Stimulated activated CD8-positive, alpha-beta memory T cell treated with anti-CD3 and anti-CD28 coated beads, Interleukin-15, amount 100 ng/mL, for 24 hours (primary cell): ENCODE measurements at places on chromosomes 12 and 14.

DNA sequence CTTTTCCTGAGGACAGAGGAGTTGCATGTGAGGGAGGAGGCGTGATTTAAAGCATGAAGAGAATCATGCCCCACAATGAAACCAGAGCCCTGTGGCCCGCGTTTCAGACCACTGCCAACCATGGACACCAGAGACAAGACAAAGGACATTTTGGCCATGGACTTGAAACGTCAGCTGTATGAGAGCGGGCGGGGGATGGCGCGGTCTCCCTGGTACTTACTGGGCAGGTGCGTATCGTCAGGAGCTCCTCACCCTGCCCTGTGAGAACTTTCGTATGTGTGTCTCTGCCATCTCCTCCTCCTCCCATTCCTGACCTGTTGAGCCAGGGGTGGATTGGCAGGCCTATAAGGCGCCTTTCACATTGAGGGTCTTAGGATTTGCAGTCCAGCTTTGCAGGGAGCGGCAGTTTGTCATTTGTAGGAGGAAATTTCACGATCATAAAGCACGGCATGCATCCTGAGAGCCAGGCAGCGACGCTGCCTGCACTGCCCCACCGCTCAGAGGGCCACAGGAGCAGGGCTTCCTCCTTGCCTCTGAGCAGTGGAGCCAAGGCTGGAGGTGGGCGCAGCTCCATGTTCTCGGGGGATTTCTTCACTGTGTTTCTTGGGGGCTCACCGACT, 22.2 kb downstream of the SFSWAP start:
- no peak for DNase-seq

DNA sequence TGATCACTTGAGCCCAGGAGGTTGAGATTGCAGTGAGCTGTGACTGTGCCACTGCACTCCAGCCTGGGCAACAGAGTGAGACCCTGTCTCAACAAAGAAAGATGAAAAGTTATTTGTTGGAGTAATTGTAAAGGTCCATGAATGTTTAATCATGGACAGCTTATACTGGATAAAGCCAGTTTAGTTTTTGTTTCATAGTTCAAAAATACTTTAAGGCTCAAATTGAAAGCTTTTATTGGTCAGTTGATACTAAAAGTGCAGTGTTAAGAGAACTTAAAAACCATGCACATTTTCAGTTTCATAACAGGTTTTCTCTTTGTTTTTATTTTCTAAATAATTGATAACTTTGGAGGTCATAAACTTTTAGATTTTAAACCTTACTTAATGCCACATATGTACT, 108.4 kb downstream of the MON2 start:
- DNase-seq, result no peak

DNA sequence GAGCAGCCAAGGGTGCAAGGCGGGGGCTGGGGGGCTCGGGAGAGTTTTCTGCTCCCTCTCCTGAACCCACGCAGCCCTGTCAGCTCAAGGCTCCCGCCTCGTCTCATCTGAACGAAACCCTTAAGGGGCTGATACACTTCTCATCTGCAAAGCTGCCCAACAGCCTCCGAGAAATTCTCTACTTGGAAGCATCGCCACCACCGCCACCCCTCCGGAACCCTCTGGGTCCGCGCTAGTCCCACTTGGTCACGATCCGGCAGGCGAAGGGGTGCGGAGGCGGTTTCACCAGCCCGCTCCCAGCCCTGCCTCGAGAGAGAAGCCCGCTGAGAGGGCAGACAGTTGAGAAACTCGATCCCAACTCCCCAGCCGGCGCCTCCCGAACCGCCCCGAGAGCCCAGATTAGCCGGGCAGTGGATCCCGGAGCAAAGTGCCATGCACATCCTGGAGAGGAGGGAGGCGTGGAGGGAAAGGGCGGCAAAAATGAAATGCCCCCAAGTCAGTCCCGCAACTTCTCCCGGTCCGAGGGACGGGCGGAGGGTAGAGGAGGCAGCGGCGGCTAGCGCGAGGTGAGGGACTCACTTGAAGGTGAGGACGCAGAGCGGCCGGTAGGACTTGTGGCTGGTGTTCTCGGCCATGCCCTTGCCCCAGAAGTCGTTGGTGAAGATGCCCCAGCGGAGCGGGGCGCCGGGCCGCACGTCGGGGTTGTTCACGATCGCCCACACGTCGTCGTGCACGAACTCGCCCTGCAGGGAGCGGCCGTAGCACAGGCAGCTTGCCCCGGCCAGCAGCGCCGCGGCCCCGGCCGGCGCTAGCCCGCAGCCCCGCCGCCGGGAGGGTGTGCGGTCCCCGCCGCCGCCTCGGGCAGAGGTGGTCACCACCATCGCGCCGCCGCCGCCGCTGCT, 620 bp downstream of the TMTC1 start:
- no peak for DNase-seq

DNA sequence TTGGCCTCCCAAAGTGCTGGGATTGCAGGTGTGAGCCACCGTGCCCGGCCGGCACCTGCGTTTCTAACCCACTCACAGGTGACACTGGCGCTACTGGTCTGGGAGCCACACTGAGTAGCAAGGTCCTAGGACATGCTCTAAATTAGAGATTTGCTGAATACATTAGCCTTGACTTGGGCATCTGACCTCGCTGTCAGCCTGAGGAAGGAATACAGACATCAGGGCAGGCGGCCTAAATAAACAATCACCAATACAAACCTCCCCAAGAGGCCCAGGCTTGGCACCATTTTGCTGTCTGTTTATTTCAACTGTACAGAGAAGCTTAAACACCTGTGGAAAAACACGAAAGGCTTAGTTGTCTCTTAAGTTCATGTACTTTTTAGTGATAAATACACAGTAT, 27.5 kb downstream of the P2RX4 start:
- DNase-seq, result no peak

DNA sequence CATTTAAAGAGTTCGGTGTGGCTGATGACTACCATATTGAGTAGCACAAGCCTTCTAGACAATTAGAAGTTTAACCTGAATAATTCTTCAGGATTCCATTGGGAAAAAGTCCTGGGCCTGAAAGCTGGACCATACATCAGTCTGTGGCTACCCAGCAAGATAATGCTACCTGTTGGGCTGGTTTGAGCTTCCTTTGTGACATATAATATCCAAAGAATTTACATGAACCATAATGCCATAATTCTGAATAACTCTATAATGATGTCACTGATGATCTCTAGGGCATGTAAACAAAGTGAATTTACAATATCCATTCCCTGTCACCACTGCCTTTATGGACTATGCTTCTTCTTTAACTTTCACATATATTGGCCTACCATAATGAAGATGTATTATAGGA, 3.8 kb upstream of the YBX3 start:
- DNase-seq, result no peak

- no peak for DNase-seq
Measured at GRCh38 chr12:53725824-53726223, 1.4 kb downstream of the CALCOCO1 start.

GRCh38 chr12:116183741-116184141, 93.8 kb downstream of the MED13L start:
- DNase-seq, result no peak

- no peak for DNase-seq
Measured at GRCh38 chr14:74739293-74740030, 23.7 kb upstream of the YLPM1 start.

DNA sequence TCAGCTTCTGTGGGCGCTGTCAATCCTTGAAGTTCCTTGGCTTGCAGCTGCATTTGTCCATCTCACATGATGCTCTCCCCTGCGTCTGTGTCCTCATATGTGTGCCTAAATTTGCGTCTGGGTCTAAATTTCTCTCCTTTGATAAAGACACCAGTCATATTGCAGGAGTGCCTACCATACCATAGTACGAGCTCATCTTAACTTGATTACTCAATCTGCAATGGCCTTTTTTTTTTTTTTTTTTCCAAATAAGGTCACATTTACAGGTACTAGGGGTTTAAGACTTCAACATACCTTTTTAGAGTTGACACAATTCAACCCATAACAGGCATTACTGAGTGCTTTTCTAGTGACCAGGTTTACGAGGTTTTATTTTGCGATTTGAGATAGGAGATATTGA, 233.3 kb upstream of the TBX3 start:
- no peak for DNase-seq

- no peak for DNase-seq
Measured at GRCh38 chr14:100363053-100363452, 39.9 kb downstream of the SLC25A47 start.

DNA sequence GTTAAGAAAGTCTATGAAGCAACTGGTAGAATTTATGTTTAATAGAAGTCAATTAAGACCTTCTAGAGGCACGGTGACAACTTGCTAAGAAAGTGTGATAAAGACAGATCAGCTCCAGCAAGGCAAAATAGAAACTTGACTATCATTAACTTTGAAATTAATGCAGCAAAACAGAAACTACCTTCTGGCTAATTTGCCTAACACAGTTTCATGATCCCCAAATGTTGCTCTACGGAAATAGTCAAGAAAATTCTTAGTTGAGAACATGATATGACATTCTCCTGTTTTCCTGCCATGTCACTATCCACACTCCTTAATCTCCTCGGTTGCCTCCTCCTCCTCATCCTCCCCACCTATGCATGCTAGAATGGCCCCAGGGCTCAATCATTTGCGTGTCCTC, 4.2 kb downstream of the DENND5B start:
- no peak for DNase-seq

DNA sequence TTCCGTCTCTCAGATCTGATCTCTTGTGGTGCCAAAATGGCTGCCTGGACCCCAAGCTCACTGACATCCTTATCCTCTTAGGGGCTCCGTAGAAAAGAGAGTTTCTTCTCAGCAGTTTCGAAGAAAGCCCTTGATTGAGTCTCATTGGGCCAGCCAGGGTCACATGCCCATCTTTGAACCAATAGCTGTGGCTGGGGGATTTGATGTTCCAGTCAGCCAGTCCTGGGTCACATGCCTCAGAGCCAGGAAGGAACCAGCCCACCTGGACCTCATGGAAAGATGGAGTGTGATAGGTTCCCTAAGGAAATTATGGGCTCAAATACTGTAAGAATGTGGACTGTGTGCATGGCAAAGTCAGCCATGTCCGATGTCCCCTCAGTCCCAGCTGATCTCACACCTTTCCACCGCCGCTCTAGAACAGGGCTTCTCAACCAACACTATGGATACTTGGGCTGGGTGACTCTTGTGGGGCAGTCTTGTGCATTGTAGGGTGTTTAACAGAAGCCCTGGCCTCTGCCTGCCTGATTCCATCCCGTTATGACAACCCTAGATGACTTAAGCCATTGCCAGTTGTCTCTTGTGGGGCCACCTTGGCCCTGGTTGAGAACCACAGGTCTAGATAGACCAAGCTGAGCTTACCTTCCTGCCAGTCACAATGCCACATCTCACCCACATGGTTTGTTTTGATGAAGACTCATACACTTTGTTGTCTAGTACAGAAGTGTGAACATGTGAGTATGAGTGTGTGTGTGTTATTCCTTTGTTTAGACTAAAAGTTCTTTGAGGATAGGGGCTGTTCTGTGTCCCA, 163.9 kb downstream of the ADGRD1 start:
- DNase-seq, result no peak

GRCh38 chr14:38197001-38197783, 10.5 kb upstream of the SSTR1 start:
- no peak for DNase-seq

GRCh38 chr12:1799882-1800400, 20.4 kb upstream of the LRTM2 start:
- DNase-seq, result no peak

DNA sequence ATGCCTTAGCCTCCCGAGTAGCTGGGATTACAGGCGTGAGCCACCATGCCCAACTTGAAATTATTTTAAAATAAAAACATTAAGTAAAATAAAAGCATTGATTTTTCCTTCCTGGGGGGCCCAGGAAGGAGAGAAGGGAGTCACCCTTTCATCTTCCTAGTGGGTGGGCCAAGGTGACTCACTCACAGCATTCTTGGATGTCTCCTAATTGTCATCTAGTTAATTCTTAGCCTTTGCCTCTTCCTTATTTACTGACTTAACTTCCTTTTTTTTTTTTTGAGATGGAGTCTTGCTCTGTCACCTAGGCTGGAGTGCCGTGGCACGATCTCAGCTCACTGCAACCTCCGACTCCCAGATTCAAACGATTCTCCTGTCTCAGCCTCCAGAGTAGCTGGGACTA, 29.2 kb downstream of the TMEM120B start:
- DNase-seq, result no peak

DNA sequence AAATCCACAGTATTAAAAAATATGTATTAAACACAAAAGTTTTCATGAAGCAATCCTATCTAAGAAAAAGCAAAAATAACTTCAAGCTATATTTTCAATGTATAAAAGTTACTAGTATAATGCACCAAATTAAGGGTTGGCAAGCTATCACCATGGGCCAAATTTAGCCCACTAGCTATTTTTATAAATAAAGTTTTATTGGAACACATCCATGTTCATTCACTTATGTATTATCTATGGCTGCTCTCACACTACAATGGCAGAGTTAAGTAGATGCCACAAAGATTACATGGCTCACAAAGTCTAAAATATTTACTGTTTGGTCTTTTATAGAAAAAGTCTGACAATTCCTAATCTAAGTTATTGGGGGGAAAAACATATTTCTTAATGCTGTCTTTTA, 17.6 kb downstream of the KLHL28 start:
- no peak for DNase-seq

DNA sequence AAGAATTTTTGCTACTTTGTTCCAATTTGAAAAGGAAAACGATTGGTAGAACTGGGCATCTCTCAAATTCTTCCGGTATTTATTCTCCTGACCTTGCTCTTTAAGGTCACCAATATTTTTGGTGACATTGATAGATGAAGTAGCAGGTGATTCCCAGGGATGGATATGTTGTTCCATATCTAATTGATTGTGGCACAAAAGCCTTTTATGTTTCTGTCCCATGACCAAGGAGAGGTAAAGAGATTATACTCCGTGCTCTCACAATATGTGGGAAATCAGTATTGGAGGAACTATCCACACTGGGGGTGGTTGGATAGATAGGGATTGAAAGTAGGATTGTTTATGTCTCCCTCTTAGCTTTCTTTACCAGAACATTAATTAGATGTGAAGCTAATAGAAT, 61.7 kb upstream of the LRIG3 start:
- no peak for DNase-seq

GRCh38 chr12:11747969-11748368, 98.5 kb downstream of the ETV6 start:
- DNase-seq, result no peak

- no peak for DNase-seq
Measured at GRCh38 chr12:92185052-92185451, 39.4 kb upstream of the BTG1 start.

GRCh38 chr12:76719171-76720041, 44.5 kb upstream of the ZDHHC17 start:
- DNase-seq, result no peak

- DNase-seq, result no peak
Measured at GRCh38 chr12:49776413-49776812, 35.1 kb downstream of the TMBIM6 start.

DNA sequence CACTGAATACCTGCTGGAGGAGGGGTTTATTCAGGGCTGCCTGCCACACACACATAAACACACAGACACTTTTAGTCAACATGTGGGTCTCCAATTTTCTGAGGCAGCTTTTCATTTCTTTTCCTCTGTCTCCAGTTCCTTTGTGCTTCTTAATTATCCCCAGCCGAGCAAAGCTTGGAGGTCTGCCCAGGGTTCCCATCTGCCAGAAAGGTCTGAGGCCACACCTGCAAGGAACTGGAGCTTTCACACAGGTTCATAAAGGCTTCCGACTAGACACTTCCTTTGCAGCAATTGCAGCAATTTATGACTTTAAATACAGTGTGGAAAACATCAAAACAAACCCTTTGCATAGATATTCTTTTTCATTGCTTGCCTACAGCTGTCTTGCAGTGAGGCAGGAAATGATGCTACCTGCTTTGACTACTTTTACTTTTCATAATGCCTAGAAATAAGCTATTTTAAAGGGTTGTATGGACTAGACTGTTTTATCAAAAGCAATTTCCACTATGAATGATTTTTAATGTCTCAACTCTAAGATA, 1318.9 kb downstream of the AACS start:
- no peak for DNase-seq
